ENCODE measurements at places on chromosomes 7 and 10.

- DNase-seq, result no peak
Measured at GRCh38 chr10:78964952-78965633, 103.7 kb upstream of the ZMIZ1 start.

GRCh38 chr10:75616874-75617478 lies 185.6 kb downstream of the LRMDA start:
- no peak for DNase-seq

DNA sequence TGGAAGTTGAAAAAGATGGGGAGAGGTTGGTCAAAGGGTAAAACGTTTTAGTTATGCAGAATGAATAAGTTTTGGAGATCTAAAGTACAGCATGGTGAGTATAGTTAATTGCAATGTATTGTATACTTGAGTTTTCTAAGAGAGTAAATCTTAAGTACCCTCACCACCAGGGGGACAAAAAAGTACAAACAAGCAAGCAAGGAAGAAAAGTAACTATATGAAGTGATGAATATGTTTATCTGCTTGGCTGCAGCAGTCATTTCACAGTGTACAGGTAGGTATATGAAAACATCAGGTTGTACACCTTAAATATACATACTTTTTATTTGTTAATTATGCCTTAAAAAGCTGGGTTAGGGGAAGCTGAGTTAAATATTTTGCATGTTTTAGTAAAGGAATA lies 157.3 kb downstream of the PCLO start:
- no peak for DNase-seq

- DNase-seq, result no peak
Measured at GRCh38 chr7:98869597-98870120, at the start of gene TMEM130. Gene TMEM130, minus strand, starts transcription at chr7:98870014. Its CDS starts 153 bp downstream, at chr7:98869861.

- DNase-seq, result no peak
Measured at GRCh38 chr7:22219036-22219435, 137.9 kb downstream of the RAPGEF5 start.

GRCh38 chr10:130834573-130834972 lies 476.9 kb downstream of the TCERG1L start:
- no peak for DNase-seq

DNA sequence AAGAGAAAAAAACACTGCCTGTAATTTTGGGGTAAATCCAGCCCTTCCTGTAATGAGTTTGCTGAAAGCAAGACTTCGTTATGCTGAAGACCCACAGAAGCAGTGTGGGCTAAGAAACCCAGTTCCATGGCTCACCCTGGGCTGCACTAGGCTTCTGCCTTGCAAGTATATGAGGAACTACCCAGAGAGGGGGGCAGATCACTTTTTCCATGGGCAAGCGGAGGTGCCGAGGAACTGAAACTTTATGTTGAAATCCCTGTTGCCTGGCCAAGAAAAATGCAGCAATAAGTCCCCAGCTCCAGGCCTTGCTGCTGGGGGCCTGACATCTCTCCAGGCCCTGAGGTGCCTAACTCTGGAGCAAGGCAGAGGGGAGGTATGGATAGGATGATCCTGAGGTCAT lies 8.5 kb downstream of the RASSF4 start:
- DNase-seq, result no peak

- DNase-seq, result no peak
Measured at GRCh38 chr10:101062232-101063049, 652 bp downstream of the KAZALD1 start.

DNA sequence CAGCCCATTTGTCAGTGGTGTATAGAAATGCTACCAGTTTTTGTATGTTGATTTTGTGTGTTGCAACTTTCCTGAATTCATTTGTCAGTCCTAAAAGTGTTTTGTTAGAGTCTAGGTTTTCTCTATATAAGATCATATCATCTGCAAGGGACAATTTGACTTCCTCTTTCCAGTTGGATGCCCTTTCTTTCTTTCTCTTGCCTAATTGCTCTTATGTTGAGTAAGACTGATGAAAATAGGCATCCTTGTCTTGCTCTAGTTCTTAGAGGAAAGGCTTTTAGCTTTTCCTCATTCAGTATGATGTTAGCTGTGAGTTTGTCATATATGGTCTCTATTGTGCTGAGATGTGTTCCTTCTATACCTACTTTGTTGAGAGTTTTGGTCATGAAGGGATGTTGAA lies 161.7 kb upstream of the TPK1 start:
- DNase-seq, result no peak

GRCh38 chr10:69632516-69633199 lies 2.6 kb downstream of the FAM241B start:
- no peak for DNase-seq

DNA sequence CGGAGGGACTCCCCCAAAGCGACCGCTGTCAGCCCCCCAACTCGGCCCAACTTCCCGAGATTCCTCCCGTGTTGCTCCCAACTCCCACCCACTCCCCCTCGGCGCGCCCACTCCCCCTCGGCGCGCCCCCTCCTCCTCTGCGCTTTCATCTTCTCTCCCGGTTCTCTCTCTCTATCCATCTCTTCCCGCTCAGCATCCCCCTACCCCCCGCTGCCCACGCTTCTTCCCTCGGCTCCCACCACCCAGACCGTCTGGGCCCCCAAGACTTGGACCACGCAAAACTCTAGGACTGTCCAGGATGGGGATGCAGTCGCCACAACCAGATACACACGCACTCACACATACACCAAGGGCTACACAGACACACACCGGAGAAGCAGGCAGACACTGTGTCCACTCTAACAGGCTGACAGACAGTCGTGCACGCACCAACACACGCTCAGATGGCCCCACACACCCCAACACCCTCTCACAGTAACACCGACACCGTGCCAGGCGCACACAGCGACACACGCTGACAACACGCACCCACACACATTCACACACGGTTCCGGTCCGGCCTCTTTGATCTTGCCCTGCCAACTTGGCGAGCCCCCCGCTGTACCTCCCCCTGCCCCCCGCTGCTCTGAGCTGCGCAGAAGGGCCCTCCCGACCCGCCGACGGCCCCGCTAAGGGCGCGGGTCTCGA lies 1.1 kb downstream of the GRID1 start:
- DNase-seq, result no peak

- peak; percentile 5 for DNase-seq
Measured at GRCh38 chr10:91251430-91252056, 31.1 kb downstream of the PCGF5 start.

- no peak for DNase-seq
Measured at GRCh38 chr10:104274762-104275721, 6.1 kb downstream of the GSTO2 start.

- no peak for DNase-seq
Measured at GRCh38 chr10:118153287-118153686, 106.5 kb upstream of the RAB11FIP2 start.

DNA sequence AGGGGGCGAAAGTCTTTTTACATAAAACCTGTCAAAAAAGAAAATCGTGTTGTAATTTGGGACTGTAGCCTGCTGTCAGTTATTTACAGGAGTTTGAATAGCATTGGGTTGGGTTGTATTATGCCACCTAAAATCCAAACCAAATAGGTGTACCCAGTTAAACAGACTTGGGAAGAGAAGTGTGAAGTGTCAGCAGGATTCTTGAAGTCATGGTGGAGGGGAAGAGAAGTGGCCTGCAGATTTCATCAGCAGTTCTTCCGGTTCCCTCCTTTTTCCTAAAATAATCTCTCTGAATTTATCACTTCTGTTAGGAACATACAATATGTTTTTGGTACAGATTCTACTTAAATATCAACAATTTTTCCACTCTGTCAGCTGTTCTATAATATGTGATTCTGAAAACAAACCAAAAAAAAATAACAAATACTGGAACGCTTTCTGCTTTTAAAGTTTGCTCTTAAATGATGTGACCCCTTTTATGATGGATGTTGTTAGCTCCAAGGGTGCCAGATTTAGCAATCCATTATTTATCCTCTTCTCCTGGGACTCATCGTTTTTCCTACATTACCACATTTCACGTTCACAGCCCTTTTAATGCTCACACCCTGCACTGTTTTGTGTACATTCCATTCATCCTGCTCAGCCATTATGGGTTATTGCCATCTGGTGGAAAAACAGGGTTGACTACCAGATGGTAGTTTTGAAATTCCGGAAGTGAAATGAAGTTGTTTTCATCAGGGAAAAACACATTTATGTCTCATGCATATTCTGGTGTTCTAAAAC lies 18.7 kb upstream of the ARHGAP12 start:
- no peak for DNase-seq

DNA sequence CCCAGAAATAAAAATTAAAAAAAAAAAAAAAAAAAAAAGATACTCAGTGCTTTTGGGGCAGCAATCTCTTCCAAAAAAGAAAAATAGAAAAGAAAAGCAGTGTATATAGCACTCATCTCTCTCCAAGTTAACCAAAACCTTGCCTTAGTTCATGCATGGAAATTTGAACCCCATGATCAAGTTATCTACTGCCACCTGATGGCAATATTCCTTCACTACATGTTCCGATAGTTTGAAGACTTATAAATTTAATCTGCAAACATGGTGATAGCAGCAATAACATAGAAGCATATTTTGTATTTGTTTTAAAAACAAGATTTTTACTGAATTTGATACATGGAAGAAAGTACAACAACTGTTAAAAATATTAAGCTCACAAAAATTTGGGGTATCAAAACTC lies 48.6 kb upstream of the SLIT1 start:
- no peak for DNase-seq

DNA sequence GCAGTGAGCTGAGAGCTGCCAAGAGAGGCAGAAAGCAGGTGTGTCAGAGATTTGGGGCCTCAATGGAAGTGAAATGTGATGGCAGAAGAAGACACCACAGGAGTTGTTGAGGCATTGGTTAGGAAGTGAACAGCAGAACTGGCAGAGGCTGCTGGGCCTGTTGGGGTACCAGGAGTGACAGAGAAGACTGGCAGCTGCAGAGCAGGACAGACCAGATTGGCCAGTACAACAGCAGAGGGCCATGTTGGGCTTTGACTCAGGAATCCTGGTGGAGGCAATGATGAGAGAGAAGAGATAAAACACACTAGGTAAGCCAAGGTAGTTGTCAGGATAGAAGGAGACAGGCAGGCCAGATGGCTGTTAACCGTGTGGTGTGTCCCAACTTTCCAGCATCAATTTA lies 19.9 kb upstream of the HERPUD2 start:
- DNase-seq, result no peak

GRCh38 chr10:3333426-3333825 lies 160.8 kb upstream of the PITRM1 start:
- no peak for DNase-seq
